Left colon (tissue), 2 donors: ENCODE measurements at places on chromosomes 1 and 21.

- DNase-seq = no peak
Measured at GRCh38 chr1:36782085-36782484, 252.2 kb downstream of the GRIK3 start.

DNA sequence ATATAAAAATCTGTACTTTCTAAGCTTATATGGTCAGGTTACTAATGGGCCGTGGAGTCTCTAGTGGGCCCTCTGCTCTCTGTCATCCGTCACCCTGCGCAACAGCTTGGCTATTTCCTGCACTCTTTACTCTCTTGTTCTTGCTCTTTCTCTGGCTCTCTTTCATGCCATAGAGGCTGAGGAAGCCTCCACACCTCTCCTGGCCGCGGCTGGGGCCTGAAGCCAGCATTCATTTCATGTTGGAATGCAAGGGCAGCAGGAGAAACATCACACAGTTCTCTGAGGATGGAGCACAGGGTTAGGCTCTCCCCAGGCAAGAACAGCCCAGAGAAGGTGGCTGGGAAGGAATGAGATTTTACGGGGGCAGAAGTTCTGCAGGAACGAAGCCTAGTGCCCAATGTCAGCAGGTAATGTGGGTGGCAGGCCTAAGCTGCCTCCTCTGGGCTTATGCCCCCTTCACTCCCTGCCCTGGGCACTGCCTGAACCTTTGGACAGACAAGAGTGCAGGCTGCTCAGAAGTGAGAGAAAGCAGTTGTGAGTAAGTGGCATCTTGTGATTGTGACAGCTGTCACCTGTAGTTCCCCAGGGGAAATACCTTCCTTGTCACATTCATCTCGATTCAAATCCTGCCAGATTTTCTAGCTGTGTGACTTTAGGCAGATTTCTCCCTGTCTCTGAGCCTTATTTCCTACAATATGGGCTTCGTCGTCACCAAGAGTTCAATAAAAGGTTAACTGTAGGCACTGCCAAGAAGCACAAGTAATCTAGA, 3.6 kb upstream of the FHAD1 start:
- no peak for DNase-seq

GRCh38 chr1:156826630-156827029, 10.0 kb upstream of the SH2D2A start:
- no peak for DNase-seq

DNA sequence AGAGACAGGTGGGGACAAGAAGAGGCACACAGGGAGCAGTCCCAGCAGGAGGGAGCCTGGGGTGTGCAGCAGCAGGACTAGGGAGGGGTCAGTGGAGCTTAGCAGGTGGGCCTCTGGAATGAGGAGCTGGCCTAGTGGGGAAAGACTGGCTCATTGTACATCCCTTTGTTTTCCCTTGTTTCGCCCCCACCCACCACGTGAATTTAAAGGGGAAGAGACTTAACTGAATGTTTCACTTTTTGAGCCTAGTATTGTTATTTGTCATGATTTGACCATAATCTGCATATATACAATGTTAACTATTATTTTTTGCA, 181.7 kb downstream of the DHRS3 start:
- DNase-seq = no peak

- no peak for DNase-seq
Measured at GRCh38 chr21:16241479-16241963, 511.7 kb downstream of the USP25 start.

DNA sequence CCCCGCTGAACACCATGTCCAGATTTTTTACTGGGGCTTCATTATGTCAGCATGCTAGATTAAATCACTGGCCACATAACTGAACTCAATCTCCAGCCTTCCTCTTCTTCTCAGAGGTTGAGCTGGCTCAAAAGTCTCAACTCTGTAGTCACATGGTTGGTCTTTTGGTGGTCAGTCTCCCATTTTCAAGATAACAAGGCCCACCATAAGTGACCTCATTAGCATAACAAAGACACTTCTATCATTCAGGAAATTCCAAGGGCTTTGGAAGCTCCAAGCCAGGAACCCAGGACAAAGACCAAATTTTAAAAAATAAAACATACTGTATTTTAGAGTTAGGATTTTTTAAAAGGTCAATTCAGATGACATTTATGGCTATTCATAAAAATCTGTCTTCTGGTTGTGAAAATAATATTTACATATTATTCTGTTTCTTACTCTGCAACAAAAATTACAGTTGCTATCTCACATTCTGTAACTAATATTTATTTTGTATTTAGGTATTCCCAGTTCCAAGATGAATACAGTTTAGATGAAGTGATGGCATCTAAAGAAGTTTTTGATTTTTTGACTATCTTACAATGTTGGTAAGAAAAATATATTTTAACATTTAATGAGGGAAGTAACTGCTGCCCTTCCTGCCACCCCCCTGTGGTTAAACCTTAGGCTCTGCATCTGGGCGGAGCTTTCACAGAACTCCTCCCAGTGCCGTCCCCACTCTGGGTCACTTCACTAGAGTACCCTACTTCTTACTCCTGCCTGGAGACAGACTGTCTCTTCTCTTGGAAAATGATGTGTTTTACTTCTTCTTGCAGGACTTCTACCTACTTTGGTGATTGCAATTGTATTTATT, 49.3 kb downstream of the SCP2 start:
- no peak for DNase-seq

DNA sequence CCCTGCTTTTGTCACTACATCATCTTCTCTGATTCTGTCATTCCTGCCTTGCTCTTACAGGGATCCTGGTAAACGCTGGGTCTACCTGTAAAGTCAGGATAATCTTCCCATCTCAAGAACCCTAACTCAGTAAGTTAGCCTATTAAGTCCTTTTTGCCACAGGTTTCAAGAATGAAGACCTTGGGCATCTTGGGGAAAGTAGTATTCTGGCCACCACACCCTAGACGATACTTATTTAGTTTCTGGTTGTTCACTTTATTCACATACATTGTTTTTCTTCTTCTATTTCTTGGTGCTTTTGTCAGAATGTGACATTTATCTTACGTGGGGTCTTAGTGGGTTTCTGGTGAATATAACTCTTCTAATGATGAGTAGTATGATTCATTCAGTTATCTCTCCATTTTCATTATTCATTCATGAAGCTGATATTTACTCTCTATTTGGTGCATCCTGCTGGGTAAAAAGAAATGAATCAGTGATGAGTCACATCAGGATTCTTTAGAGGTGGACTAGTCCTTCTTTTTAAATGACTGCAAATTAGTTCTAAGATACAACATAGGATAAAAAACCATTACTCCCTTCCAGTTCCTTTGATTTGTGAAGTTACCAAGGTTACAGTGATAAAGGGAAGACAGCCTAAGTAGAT, 514.4 kb upstream of the B3GALT2 start:
- DNase-seq = no peak

- DNase-seq = peak; percentile 60
Measured at GRCh38 chr1:233295237-233295974, at the start of gene PCNX2. TSS of gene PCNX2 (minus strand) at chr1:233295725. CDS start at chr1:233295478, 247 bp downstream.

- no peak for DNase-seq
Measured at GRCh38 chr1:33685256-33685655, 178.6 kb upstream of the HMGB4 start.

- no peak for DNase-seq
Measured at GRCh38 chr21:36129219-36129618, 5.7 kb upstream of the CBR3 start.

DNA sequence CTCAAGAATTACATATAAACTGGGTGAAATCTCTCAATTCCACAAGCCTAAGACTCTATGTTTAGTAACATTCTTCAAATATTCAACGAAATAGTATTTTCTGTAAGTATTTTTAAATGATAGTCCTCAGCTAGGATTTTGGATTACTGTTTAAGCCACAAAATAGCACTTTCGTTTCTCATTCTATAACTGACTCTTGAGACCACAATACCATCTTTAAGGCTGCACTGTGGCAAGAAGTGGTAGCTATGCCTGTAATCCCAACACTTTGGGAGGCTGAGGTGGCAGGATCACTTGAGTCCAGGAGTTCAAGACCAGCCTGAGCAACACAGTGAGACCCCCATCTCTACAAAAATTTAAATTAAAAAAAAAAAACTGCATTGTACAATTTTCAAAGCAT, 126.7 kb downstream of the CDC42BPA start:
- DNase-seq = no peak

- no peak for DNase-seq
Measured at GRCh38 chr1:228083871-228084278, 1.4 kb downstream of the ARF1 start.

GRCh38 chr1:226938903-226939437, 1.1 kb upstream of the COQ8A start:
- no peak for DNase-seq

- DNase-seq = no peak
Measured at GRCh38 chr1:82052563-82052962, 251.8 kb downstream of the ADGRL2 start.

DNA sequence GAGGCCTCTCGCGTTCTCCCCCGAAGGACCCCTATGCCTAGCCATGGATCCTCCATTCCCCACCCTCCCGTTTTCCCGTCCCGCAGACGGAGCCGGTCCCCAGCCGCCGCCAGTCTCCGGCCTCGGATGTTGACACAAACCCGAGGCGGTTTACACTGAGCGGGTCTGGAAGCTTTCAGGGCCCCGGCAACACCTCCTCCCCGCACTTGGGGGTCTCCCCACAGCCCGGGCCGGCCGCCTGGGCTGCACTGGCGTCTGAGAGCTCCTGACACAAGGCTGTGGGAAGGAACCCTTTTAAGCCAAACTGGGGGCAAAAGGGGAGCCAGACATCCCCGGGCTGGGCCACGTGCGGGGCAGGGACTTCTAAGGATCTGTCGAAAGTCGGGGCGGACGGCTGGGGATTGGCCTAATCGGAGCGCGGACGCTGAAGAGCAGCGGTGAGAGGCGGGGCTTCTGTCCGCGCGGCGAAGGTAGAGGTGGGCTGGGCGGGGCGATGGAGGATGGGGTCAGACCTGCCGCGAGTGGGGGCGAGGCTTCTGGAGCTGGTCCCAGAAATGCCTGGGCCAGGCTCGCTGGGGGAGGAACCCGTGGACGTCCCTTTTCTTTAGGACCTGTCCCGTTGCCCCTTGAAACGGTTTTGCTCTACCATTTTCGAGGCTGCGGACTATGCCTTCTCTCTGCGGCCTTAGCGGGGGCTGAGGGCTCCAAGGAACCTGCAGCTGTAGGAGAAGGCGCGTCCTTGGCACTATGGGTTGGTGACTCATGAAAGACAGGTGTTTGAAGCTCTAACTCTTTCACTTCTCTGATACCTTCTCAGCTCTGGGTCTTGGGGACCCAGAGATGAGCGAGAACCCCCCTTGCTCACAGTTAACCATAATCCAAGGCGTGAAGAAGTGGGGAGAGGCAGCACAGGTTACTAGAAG, 1.2 kb upstream of the HPCAL4 start:
- no peak for DNase-seq

GRCh38 chr1:236750928-236751327, 44.2 kb upstream of the MTR start:
- no peak for DNase-seq

- DNase-seq = no peak
Measured at GRCh38 chr1:87673309-87673708, 344.6 kb downstream of the LMO4 start.

GRCh38 chr1:29960156-29960755, 723.9 kb downstream of the PTPRU start:
- DNase-seq = no peak

DNA sequence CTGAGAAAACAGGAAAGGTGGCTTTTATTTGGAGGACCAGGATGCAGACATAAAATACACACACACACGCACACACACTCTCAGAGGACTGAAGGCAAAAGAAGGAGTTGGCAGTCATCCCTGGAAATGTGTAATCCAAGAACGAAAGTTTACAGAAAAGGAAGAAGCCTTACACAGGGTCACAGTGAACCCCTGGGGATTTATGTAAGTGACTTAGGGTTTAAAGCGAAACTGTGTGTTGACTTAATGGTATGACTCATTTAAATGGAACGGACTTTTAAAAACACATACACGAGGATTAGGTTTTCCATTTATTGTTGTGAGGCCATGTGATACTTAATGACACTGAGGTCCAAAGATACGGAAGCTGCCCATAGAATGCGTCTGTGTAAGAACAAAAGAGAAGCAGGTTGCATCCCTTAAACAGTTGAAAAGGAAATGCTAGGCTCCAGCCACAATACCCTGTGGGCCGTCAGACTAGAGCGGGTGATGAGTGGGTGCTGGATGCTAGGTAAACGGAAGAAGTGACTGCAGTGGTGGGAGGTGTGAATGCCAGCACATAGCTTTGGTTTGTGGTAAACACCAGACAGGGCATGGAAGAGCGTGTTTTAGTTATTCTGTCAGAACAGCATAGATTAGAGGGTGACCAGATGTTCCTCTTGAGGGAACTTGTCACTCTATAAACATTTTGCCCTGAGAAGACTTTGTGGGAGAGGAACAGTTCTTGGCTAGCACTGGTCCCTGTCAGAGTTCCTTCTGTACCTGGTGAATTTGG, 21.6 kb upstream of the BCL10 start:
- peak; percentile 61 for DNase-seq

- no peak for DNase-seq
Measured at GRCh38 chr1:201475915-201476669, 7.1 kb upstream of the PHLDA3 start.

- DNase-seq = no peak
Measured at GRCh38 chr1:230054092-230054749, 12.8 kb upstream of the GALNT2 start.

DNA sequence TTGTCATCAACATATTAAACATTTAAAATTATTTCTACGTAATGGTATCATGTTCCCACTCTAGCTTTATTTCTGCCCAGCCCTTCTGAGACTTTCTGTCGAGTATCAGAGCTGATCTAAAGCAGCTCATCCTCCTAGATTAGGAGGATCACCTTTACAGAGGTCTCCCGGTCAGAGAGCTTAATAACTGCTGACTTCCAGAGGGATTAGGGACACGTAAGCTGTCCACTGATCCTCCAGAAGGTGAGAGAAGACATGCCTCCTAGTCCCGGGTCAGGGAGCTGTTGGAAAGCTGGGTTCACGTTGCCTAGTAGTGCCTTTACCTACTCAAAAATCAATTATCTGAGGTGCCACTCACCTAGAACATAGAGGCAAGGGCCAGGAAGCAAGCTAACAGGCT, 31.2 kb upstream of the NADK start:
- no peak for DNase-seq

DNA sequence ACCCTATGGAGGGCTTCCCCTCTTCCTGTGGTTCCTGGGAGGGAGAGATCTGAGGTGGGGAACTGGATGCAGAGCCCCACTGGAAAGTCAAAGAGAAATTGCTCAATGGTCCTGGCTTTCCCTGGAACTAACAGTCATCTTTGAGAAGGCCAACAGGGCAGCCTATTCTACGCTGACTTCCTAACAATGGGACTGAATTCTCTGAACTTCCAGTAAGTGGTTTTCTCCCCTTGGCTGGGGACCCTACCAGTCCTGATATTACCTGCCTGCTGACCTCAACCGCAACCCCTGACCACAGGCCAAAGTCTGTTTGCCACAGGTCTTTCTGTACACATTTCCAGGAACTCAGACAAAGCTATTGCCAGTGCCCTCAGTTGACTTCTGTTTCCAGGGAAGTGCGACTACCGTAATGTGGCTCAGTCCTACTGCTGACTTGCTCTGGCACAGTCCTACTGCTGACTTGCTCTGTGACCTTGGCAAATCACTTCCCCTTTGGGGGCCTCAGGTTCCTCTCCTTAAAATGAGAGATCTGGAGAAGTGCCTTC, 55.3 kb downstream of the C8B start:
- DNase-seq = no peak
